Cardiac fibroblast (primary cell): ENCODE measurements at places on chromosomes 11 and 22.

- DNase-seq = no peak
Measured at GRCh38 chr11:24773322-24773721, 276.5 kb downstream of the LUZP2 start.

DNA sequence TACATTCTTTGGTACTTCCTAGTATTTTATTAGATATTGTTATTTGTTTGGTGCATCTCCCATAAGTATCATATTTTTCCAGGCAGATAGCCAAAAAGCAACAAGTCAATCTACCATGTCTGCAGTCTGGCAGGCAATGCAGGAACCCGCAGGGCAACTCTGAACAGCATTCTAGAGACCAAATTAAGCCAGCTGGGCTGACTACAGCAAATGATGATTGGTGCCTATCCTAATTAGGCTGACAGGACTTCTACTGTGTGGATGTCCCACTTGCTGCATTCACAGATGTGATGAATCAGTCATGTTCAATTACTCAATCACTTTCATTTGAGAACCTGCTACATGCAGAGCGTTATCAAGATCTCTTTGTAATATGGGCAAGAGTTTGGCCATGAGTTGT is 40.3 kb upstream of the AMOTL1 start:
- no peak for DNase-seq

- no peak for DNase-seq
Measured at GRCh38 chr11:111676878-111677585, 74.8 kb downstream of the SIK2 start.

DNA sequence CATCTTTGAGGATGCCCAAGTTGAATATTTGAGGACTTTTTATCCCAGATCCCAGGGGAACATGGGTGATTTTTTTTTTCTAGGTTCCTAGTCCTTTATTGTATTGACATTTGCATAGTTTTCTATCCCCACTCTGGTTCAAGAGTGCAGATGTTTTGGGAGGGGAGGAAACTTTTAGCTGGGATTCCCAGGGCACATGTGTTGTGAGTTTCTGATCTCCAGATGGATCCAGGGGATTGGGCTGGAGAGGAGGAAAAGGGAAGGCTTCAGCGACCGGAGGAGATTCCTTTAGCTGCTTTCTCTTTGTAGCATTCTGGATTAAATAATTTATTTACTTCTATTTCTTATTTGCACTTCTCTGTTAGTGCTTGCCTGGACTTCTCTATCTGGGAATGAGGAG is 14.7 kb upstream of the SORL1-AS1 start:
- DNase-seq = no peak

DNA sequence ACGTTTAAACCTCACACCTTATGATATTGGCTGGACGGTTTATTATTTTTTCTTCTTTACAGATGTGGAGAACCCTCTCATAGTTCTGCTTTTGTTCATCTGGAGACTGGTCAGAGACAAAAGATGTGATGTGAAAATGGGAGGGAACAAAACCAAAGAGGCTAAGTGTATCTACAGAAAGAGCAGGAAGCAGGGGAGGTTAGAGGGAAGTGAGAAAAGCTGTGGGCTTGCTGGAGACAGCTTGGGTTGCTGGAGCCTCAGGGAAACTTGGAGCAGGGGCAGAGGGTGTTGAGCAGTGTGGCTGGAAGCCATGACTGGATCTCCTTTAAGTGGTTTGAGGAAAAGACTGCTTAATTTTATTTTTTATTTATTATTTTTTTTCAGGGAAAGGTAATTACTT is 79.0 kb upstream of the SNX19 start:
- no peak for DNase-seq

DNA sequence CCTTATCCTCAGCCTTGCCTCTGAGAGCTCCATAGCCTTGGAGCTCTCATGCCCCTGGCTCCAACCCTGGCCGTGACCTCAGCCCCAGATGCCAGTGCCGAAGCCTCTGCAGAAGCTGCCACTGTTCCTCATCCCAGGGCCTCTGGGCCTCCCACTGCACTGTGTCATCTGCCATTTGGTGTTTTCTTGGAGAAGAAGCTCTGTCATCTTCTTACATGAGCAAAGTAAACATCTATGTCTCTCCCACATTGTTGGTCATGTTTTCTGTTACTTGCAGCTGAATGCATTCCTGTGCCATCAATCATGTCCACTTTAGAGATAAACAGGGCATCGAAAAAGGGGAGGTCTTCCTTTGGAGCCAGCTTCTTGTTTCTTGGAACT is 45.0 kb upstream of the FTH1 start:
- DNase-seq = peak; percentile 75
